Kidney glomerular epithelial cell (primary cell): ENCODE measurements at places on chromosomes 2 and 18.

DNA sequence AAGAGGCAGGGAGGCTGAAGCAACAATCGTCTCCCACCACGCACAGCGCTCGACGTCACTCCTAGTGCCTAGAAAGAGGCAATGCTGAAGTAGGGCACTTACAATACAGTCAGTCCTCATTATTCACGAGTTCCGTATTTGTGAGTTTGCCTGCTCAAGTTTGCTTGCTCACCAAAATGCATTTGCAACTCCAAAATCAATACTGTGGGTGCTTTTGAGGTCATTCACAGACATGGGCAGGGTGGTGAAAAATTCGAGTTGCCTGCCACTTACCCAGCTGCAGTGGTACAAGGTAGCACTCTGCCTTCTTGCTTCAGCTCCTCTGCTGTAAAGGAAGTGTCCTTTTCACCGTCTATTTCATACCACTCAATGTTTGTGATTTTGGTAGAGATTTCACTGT lies 113.7 kb upstream of the NCK2 start:
- DNase-seq, result no peak

DNA sequence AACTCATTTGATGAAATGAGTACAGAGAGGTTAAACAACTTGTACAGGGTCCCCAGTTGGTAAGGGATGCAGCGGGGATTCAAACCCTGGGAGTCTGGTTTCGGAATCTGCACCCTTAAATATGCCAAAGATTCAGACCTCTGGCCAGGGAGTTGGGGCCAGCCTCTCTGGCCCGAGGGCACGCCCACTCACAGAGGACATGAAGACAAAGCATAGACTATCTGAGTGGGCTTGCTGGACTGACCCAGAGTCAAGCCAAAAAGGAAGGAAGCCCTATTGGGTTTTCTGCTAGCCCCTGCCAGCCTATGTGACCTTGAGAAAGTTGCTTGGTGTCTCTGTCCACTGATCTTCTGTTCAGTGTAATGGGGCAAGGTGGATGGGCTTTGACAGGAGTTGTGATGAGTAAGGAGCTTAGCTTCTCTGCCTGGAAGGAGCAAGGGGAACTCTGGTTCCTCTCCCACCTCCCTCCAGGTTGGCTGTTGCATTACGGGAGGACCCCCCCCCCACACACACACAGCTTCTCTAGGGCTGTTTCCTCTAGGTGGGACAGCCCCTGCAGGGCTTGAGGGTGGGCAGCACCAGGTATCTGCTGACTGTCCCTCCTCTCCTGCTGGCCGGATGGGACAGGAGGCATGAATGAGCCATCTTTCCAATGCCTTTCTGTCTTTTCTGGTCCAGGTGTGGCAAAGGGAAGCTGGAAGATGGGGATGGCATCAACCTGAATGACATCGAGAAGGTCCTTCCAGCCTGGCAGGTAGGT lies 131.3 kb downstream of the CTIF start:
- no peak for DNase-seq

GRCh38 chr2:227862227-227862740 lies 9.1 kb upstream of the DAW1 start:
- DNase-seq, result peak; percentile 35

GRCh38 chr2:201264472-201265173 lies 4.3 kb downstream of the CASP8 start:
- no peak for DNase-seq

- peak; percentile 86 for DNase-seq
These were observed 83.0 kb downstream of the STPG4 start for GRCh38 chr2:47072018-47072691.

- DNase-seq, result peak; percentile 100
These were observed 23.9 kb downstream of the PECR start for GRCh38 chr2:216057688-216058193.

GRCh38 chr2:234218266-234219045 lies 168.0 kb downstream of the SPP2 start:
- DNase-seq, result no peak

- no peak for DNase-seq
These were observed 3.8 kb downstream of the ACTG2 start for GRCh38 chr2:73896362-73897239.

GRCh38 chr2:150370561-150370960 lies 116.9 kb downstream of the RND3 start:
- DNase-seq, result no peak

DNA sequence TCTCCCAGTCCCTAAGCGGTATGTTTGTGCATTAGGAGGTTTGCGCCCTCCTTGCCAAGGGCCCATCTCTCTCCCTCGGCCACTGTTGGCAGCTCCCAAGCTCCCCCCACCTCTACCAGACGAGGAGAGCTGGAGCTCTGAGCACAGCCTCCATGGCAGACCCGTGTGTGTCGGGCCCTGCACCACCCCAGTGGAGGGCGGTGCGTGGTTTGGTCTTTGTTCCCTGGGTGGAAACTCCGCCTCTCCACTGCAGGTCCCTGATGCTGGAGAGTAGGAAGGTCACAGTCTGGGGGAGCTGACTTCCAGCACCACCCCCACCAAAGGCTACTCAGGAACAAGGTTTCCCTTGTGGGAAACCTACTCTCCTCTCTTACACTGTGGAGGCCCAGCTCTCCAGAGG lies 162.6 kb upstream of the FHL2 start:
- DNase-seq, result no peak

- no peak for DNase-seq
These were observed 1.6 kb downstream of the CD8A start for GRCh38 chr2:86788881-86789686.

GRCh38 chr18:6942742-6943141 lies 174.9 kb downstream of the LAMA1 start:
- no peak for DNase-seq

DNA sequence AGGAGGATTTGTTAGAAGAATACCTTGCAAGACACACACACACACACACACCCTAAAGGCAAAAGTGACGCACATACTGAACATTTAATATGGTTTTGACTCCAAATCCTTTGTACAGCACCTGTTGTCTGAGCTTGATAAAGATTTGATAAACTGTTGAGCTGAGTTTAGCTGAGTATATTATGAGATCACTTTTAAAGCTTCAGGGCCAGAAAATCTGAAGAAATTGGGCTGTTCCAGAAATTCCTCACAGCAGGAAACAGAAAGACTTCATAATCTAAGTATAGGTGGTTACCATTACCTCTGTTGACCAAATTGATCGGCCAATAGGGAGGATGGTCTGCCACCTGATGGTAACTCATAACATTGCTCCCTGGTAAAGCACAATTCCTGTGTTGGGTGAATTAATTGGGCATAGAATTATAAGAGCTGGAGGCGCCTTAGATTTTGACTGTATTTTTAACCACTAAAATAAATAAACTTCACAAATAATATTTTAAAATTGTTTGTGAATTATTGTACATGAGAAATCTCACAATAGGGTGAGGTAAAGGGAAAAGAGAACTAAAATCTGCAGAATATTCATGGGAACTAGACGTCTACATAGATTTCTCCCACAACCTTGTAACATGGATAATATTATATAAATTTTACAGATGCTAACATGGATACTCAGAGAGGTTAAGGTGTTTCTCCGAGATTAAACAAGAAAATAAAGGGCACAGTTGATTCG lies 21.8 kb upstream of the RPIA start:
- DNase-seq, result peak; percentile 50

DNA sequence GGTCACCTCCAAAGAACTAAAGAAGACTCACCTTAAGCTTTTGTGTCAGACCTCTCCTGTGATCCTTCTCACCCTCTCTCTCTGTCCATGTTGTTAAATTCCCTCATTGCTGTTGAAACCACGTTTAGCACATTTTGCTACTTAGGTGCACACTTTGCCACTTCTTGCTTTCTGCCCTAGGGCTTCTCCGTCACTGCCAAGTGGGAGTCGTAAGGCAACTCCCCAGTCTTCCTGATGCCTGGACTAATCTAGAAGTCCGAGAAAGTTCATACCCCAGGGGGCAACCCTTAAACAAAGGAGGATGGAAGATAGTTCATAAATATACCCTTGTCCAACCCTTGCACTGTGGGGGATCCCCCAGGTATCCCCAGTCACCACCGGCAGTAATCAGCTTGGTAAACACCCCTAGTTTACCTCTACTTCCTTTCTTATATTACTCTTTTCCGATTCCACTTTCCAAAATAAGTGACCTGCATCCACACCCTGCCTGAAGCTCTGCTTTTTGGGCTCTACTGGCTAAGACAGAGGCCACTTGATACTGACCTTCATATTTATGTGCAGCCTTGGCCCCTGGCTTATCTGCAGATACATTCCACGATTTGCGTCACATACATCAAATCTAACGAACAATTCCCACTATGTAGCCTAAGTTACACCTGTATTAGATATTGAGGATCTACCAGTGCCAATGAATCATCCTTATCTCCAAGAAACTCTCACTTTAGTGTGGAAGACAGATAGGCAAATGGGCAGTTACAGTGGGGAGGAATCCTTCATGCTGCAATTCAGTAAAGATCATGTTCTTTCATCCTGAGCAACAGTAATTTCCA lies 776.2 kb downstream of the RNF144A start:
- no peak for DNase-seq

- no peak for DNase-seq
These were observed 17.5 kb downstream of the GPR55 start for GRCh38 chr2:230907361-230908091.

- no peak for DNase-seq
These were observed 34.7 kb downstream of the WDR33 start for GRCh38 chr2:127776122-127776780.

DNA sequence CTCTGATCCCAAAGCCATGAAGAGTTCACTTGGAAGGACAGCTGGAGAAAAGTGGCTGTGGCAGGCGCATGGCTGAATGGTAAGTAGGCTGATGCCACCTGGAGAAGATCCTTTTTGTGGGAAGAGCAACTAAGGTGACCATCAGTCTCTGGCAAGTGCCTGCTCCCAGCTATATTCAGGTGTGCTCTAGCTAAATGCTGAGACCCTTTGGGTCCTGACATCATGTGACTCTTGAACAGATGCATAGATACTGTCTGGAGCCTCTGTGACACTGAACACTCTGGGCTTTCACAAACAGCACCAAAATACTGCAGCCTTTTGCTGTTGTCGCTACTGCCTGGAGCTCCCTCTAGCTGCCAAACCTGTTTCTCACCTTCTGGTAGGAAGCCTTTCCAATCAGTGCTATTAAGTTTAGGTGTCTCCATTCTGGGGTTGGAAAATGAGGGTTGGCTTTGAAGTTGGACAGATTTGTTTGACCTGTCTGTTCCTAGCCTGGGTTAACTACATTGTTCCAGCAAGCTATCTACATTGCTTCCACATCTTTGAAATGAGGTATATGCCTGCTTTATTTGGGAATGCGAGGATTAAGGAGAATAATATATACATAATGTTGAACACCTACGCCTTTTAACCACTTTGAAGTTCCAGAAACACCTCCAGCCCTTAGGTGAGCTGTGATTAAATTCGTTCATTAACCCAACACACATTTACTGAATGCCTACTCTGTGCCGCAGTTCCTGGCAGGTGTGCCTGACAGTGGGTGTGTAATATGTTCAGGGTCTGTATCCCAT lies 3.1 kb downstream of the EGR4 start:
- peak; percentile 25 for DNase-seq

DNA sequence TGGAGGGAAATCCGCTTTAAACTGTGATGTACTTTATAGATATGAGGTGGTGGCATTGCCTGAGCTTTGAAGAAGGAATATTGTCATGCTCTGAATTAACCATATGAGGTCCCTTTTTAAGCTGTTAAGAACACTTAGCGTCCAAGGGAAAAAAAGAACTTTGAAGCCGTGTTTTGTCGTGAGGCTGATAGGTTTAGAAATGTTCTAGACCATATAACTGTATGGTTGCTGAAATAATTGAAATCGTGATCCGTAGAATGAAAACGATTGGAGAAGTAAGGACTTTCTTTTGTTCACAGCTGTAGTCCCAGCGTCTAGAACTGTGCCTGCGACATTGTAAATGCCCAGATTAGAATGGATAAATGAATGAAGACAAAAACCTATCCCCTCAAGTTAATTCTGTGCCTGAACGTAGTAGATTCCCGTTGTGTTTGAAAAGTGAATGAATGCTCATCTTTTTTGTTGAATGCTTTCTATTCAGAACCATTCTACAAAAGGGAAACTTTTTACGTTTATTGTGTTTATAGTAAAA lies 1.5 kb downstream of the SMCHD1 start:
- peak; percentile 25 for DNase-seq

GRCh38 chr2:120620025-120620793 lies 115.5 kb upstream of the GLI2 start:
- peak; percentile 3 for DNase-seq

GRCh38 chr2:8394131-8394530 lies 287.7 kb upstream of the ID2 start:
- DNase-seq, result no peak

DNA sequence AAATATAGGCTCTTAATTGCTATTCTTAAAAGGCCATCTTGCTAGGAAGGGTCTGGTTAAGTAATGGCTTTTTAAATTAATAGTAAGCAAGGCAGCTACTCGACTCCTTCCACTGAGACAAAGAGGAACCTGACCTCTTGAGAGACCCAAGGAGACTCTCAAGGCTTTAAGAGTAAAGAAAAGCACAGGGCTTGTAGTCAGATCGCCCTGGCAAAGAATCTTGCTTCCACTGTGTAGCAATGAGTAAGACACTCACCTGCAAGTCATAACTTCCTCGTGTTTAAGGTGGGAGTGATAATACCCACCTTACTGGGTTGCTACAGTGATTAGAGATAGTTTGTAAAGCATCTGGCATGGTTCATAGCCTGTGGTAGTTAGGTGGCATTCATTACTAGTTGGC lies 274.5 kb downstream of the TSN start:
- DNase-seq, result no peak

GRCh38 chr2:169808221-169808620 lies 9.6 kb downstream of the SSB start:
- DNase-seq, result no peak

DNA sequence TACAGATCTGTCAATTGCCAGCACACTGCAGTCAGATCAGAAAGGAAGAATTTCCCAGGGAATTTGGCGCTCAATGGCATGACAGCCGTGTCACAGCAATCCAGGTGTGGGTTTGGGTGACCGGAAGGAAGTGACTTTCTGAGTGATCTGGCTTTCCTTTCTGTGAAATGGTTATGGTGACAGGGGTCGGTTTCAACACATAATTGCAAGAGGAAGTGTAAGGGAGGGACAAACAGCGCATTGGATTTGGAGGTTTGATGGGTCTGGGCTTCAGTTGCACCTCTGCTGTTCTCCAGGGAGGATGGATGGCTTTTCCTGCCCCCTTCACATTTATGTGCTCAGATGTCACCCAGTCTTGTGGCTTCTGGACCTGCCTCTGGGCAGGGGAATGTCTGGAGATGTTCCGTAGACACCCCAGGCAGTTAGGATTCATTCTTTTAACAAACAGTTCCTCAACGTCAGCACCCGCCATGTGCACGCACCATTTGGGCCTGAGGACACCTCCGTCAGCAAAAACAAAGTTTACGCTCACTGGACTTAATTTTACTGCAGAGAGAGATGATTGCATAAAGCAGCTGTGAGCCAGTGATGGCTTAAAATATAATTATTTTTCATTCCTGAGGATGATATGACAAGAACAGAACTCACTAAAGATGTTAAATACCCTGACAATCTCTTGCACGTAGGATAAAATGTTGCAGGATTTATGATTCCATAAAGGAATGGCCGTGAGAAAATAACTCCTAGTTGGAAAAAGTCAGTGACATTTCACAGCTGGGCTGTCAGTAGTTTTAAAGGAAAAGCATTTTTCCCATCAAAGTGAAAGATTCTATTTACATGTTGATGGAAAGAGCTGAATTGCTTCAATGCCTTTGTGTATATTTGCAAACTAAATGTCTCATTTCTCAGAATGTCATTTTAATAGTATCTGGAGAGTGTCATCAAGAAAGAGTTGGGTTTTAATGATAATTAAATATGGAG lies 36.9 kb downstream of the MBP start:
- DNase-seq, result no peak

- DNase-seq, result no peak
These were observed 205.1 kb upstream of the FAM98A start for GRCh38 chr2:33804155-33804554.
